Thymus (tissue), 14 donors: ENCODE measurements at places on chromosomes 5 and 9. TPM values are rescaled to one million over a fixed set of nuclear protein-coding genes. Genes with fewer than 3 reads are reported as not detected.

Gene WDR55
- total RNA-seq: 9.7 TPM

DNA sequence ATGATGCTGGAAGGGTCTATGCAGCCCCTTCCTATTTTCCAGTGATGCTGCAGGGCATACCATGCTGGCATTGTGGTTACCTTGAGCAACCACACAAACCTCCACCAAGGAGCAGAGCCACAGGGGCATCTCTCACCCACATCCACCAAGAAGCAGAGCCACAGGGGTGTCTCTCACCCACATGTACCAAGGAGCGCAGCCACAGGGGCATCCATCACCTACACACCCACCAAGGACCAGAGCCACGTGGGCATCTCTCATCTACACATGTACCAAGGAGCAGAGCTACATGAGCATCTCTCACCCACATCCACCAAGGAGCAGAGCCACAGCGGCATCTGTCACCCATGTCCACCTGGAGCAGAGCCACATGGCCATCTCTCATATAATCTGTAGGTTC, 8.8 kb upstream of the GM2A start:
- no peaks in the 10 kb centered on the region for H3K27me3 ChIP-seq
- peaks cover 6% of the 10 kb centered on the region for H3K4me1 ChIP-seq
- no peaks in the 10 kb centered on the region for H3K36me3 ChIP-seq
- no peak overlapping the region for H3K27ac ChIP-seq

- H3K4me1 ChIP-seq: no peaks in the 10 kb centered on the region
- no peaks in the 10 kb centered on the region for H3K36me3 ChIP-seq
- no peak overlapping the region for H3K27ac ChIP-seq
These were observed 31.9 kb upstream of the ATP6V1G1 start for GRCh38 chr9:114555696-114556095.

Gene SH3GLB2
- total RNA-seq: 65.7 TPM

DNA sequence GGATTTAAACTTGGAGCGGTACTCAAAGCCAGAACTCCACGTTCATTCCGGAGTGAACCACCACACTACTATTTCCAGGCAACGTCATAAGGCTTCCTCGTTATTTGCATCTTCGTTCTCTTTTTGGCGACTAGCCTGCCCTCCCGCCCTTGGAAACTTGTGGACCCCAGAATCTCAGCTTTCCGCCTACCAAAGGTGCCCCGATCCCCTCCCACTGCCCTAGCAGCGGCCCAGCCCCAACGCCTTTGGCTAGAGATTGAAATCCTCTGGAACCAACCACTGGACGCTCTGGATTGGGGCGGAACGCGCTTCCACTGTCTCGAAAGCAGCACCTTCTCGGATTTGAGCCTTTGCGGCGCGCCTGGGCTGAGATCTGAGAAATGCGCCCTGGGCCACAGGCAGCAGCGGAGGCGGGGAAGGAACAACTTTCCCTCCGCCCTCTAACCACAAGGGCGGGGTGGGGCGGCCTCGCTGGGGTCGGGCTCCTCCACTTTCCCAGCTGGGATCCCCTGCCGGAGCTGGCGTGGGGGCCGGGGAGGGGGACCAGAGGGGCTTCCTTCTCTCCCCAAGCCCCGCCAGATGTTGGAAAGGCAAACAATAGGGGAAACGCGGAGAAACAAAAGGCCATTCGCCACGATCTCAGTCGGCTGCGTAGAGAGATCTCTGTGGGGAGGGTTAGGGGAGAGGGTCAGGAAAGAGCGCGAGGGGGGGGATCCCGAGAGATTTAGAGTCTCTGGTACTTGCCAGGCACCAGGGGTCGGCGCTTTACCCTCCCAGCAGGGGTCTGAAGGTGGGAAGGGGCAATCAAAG, 1.3 kb downstream of the MOB3B start:
- peak; percentile 22 for DNase-seq
- H3K36me3 ChIP-seq: no peaks in the 10 kb centered on the region
- H3K27me3 ChIP-seq: peaks cover 4% of the 10 kb centered on the region
- H3K4me3 ChIP-seq: peak overlapping the region; percentile 53
- H3K27ac ChIP-seq: peak overlapping the region; percentile 44
- H3K4me1 ChIP-seq: peaks cover 23% of the 10 kb centered on the region
